ENCODE measurements at places on chromosomes 16 and 17. TPM values are rescaled to one million over a fixed set of nuclear protein-coding genes. Genes with fewer than 3 reads are reported as not detected.

Gene CCT6B
- 0.51 TPM for total RNA-seq

Gene TSPAN10
- 2.1 TPM for total RNA-seq

Gene RCVRN
- total RNA-seq, result not detected

Gene CISD3
- 2.1 TPM for total RNA-seq

All from smooth muscle cell of the umbilical artery (primary cell).